ENCODE measurements at places on chromosomes 1 and 21. TPM values are rescaled to one million over a fixed set of nuclear protein-coding genes. Genes with fewer than 3 reads are reported as not detected.

CHI3L1 gene
- total RNA-seq: 1.5 TPM

DNA sequence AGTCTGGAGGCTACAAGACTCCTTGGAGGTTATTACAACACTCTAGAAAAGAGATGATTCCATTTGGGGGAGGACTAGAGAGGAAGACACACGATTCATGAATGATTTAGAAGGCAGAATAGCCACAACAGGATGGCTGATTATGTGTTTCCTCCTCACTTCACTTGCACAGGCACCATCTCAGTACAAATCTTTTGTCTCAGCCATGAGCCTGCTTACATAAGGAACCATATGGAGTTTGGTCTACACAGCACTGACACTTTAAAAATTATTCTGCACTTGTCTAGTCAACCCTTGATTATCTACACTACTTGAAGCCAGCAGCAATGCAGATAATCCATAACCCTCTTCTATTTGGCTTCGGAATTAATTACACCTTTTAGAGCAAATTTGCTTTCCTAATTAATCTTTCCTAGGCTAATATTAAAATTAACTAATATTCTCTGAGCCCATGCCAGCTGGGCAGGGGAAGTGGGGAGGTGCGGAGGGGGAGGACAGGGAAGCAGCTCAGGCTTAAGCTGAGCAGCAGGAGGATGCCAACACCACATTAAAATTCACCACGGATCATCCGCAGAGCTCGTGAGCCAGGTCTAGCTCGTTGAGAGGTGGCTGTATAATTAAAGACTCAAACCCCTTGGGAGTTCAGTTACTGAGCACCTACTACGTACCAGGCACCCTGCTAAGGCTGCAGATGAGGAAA, 3.2 kb upstream of the LEMD1 start:
- DNase-seq: no peak

DNA sequence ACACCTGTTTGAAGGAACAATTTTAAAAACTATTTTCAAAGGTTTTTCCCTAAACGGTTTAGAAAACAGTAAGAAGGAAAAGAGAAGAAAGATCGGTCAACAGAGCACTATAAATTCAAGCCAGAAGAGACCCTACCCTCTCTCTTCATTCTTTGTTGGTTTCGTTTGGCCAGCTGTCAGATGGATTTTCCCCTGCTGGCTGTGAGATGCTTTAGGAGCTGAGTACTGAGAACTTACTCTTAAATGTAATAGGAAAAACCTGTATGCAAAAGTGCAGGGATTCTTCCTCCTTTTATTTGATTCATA, 1.3 kb upstream of the TXNIP start:
- no peak for DNase-seq

DNA sequence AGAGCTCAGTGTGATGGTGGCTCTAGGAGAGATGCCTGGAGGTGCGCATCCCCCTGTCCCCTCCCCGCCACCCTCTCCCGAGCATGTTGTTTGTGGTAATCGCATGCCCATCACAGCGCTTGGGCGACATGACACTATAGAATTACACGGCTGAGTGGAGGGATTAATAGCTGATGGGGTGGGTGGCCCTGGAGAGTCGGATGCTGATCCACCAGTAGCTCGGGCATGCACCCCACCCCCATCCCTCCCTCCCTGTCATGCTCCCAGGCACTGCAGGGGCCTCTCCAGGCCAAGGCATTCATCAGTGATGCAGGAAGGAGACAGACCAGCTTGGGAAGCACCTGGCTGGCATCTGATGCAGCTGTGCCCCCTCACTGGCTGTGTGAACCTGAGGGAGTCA, 159.0 kb upstream of the IGSF21 start:
- DNase-seq: no peak

GRCh38 chr1:46637444-46638083, 21.0 kb upstream of the MOB3C start:
- DNase-seq: no peak

DNA sequence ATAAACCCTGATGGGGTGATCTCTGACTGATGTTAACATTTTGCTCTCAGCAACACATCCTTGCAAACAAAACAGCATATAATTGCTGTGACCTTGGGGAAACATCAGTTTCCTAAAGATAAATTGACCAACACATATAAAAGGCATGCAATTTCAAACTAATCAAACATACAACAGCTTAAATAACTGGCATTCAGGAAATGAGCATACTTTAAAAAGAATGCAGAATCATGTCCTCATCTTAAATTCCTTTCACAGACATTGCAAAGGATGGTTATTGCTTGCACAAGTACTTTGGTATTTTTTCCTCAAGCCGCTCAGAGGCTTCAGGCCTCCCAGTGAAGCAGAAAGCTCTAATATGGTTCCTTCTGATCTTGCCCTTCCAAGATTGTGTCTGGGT, 53.4 kb upstream of the RGS18 start:
- DNase-seq: no peak

GRCh38 chr1:217109928-217110327, 386.7 kb upstream of the ESRRG start:
- DNase-seq: no peak

GRCh38 chr1:185767508-185768120, 33.4 kb downstream of the HMCN1 start:
- no peak for DNase-seq

DNA sequence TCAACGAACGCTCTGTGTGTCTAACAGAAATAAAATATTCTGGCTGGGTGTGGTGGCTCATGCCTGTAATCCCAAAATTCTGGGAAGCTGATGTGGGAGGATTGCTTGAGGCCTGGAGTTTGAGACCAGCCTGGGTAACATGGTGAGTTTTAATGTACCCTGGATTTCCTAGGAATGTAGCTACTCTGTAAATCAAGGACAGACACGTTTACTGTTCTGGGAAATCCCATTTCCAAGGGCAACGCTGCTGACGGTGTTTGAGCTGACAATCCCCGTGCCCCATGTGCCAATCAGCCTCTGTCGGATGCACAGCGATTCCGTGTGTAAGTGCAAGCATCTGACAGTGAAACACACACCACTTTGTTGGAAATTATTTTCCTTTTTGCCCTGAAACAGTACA, 8.0 kb downstream of the CORT start:
- DNase-seq: no peak

Data from kidney epithelial cell (primary cell).